ENCODE measurements at places on chromosomes 1 and 21.

DNA sequence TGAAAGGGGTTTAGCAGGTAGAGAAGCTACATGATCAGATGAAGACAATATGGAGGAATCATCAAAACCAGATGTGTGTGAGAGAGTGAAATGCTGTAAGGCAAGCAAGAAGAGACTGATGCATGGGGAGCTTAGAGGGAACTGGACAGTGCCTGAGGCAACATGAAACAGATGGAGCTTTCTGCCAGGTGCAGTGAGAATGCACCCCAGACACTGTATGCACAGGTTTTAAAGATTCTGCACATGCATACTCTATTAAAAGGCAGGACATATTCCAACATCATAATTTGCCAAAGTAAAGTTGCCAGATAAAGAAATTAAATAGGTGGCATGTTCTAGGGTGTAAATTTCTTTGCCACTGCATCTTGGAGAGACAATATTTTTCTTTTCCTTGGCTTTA, 200.1 kb downstream of the AMY1C start:
- DNase-seq: no peak
- H3K4me3 ChIP-seq: no peak overlapping the region
- H3K4me1 ChIP-seq: peaks cover 4% of the 10 kb centered on the region
- H3K27ac ChIP-seq: no peak overlapping the region

DNA sequence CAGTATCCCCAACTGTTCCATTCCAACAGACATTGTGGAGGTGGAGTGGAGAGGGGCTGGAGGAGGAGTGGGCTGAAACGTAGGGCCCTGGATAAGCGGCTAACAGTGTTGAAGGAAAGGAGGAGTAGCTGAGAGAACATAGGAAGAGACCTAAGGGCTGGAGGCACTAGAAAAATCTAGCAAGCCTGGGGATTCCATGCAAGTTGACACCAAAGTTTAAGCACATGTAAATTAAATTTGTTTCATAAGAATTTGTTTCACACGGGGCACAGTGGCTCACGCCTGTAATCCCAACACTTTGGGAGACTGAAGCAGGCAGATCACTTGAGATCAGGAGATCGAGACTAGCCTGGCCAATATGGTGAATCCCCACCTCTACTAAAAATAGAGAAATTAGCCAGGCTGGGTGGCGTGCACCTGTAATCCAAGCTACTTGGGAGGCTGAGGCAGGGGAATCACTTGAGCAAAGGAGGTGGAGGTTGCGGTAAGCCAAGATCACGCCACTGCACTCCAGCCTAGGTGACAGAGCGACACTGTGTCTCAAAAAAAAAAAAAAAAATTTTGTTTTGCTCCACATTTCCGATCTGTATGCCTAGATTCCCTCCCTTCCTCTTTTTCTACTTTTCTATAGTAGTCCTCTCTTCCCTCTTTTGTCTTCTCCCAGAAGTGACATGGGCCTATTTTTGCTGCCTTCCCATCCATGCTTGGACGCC, 530 bp upstream of the CD244 start:
- no peak overlapping the region for H3K27ac ChIP-seq
- H3K27me3 ChIP-seq: no peaks in the 10 kb centered on the region
- no peaks in the 10 kb centered on the region for H3K36me3 ChIP-seq

GRCh38 chr1:11748294-11749202, 12.6 kb downstream of the AGTRAP start:
- H3K4me3 ChIP-seq: no peak overlapping the region
- H3K27ac ChIP-seq: peak overlapping the region; percentile 61
- DNase-seq: no peak
- H3K4me1 ChIP-seq: peaks cover 23% of the 10 kb centered on the region
- peaks cover 24% of the 10 kb centered on the region for H3K36me3 ChIP-seq

- DNase-seq: no peak
- H3K4me1 ChIP-seq: peaks cover 26% of the 10 kb centered on the region
- H3K36me3 ChIP-seq: no peaks in the 10 kb centered on the region
- no peak overlapping the region for H3K4me3 ChIP-seq
- no peak overlapping the region for H3K27ac ChIP-seq
Observed at GRCh38 chr1:27618341-27619082, 14.6 kb upstream of the AHDC1 start.

DNA sequence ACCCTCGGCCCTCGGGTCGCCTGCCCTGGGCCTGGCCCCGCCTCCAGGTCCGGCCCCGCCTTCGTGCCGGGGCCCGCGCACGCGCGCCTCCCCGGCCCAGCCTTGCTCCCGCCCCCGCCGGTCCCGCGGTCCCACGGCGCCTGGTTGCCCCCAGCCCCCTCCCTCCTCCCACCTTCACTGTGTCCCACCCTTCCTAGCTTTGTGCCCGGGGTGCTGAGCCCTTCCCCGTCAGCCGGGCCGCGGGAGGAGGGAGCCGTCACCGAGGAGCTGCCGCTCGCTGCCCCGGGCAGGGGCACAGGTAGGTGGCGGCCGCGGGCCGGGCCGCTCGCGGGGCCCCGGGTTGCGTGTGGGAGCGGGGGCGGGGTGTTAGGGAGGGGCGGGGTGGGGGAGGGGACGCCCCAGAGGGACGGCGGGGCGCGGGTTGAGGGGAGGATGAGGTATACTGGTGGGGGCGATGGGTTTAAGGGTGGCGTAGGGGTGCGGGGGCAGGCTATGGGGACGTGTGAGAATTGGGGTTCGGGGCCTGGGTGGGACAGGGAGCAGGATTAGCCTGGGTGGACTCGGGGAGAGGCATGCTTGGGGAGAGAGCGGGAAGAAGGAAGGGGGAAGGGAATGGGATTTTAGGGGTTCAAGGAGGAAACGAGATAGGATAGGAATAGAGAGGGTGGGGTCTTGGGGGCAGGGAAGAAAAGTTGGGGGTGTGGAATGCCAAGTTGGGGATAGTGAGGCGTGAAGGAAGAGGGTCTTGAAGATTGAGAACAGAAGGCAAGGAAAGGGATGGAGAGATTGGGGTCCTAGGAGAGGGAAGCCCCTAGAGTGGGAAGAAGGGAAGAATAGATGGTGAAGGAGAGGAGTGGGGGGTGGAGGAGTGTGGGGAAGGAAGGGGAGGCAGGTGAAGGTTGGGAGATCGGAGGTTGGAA, at the start of gene LRRC42:
Gene LRRC42, plus strand, starts transcription at position 99 of the 920 bp plus-strand sequence. CDS start 5,650 bp downstream, outside the sequence.
- H3K27me3 ChIP-seq: no peaks in the 10 kb centered on the region
- no peak for DNase-seq
- H3K4me3 ChIP-seq: peak within 1 kb of the TSS; percentile 87
- no peaks in the 10 kb centered on the region for H3K36me3 ChIP-seq

- H3K36me3 ChIP-seq: no peaks in the 10 kb centered on the region
- H3K27ac ChIP-seq: no peak overlapping the region
- no peak overlapping the region for H3K4me3 ChIP-seq
- H3K27me3 ChIP-seq: peaks cover 21% of the 10 kb centered on the region
- no peaks in the 10 kb centered on the region for H3K4me1 ChIP-seq
- no peak for DNase-seq
Observed at GRCh38 chr1:46830665-46831322, 31.9 kb downstream of the CYP4B1 start.

Measured in WTC11 (cell line).